NK-92 treated with Interleukin-12 subunit alpha and Interleukin-12 subunit beta, amount 100 ng/mL, for 24 hours (cell line): ENCODE measurements at places on chromosomes 3 and 15.

GRCh38 chr3:15653321-15653720 is 51.8 kb downstream of the BTD start:
- no peak for DNase-seq

DNA sequence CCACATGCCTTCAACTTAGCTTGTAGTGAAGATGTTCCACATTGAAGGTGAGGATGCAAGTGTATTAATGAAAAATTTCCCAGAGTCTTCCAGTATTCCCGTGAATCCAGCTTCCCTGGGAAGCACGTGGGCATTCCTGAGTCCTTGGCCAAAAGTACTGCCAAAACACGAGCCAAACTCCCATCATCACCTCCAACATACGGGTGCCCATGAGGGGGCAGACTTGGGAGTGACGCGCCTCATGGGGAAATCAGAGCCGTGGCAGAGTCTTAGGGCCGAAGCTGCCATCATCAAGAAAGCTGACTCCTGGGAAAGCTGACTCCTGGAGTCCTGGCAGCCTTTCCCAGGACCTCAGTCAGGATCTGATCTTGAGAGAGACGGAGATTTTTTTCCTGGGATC is 20.1 kb upstream of the TM2D3 start:
- DNase-seq, result no peak

GRCh38 chr3:36227980-36228379 is 152.3 kb upstream of the STAC start:
- no peak for DNase-seq

DNA sequence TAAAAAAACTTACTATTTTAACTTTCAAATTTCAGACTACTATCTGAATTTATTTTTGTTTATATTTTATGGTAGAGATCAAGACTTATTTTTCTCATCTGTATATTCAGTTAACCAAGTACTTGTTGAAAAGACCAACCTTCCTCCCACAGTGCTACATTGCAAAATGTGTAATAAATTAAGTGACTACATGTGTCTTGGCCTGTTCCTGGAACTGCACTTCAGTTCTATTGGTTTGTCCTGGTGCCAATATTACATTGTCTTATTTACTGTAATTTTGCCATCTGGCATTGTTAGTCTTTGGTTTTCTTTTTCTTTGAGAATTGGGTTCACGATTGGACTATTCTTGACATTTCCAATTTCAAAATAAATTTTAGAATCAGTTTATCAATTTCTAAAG is 138.4 kb upstream of the KCNMB2 start:
- DNase-seq, result no peak

DNA sequence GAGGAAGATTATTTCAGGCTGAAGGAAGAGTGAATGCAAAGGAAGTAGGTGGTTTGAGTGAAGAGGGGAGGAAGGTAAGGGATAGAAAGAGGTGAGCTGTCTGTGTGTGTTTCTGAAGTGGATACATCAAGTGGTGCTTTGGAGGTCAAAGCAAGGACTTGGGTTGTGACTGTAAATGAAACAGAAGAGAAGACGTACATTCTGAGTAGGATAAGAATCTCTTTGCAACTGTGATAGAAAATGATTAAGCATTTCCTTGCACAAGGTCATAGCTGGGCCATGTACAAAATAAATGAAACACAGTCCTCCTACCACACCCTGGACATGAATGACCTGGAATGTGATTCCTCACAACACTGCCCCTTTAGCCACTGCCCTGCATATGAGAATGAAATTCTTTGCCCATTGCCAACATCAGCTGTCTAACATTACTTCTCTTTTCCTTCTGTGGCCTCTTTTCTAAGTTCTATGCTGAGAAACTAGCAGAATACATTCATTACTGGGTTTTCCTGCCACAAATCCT is 28.3 kb upstream of the MINDY4B start:
- DNase-seq, result no peak

DNA sequence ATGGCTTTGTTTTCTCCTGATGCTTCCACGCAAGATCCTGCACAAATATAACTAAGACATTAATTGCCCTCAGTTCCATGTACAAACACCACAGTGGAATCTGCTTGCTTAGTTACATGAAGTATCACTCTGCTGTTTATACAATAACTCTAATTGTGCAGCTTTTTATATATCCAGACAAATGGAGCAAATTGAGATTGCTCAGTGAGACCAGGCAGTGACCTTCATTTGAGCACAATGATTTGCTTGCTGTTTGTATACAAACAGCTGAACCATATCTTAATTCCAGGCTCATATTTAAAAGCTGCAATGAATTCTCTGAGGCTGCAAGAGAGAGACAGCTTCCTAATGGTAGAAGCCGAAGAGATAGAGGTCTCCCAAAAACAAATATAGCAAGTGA is 243.7 kb downstream of the CADPS start:
- no peak for DNase-seq

- no peak for DNase-seq
These were observed 2.5 kb downstream of the SCAMP2 start for GRCh38 chr15:74870436-74871215.

DNA sequence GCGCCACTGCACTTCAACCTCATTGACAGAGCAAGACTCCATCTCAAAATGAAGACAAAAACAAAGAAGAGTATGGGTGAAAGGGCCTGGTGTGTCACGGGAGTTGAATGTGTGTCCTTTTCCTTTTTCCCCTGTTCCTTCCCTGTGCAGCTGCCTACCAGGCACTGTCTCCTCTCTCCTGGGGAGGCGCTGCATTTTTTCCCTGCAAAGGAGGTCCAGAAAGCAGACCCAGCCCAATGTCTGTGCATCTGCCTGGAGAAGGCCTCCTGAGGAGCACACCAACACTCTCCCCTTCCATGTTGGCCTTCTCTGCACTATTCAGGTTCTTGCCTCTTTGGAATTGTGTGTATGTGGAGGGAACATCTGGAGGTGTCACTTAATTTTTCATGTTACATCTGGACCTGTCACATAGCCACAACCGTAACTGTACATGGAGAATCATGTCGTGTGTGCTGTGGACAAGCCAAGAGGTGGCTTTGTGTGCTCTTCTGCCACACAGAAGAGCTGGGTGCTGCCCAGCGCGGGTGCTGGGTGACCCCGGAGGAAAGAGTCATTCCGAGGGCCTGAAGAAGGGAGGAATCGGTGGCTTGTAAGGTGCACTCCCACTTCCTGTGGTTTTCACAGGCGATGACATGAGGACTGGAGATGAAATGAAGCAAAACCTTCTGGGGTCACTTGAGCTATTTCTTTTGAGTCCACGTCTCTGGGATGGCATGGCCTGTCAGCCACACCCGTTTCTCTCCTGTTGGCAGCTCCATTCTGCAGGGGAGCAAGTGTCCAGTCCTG is 46.5 kb upstream of the CGNL1 start:
- no peak for DNase-seq

GRCh38 chr3:176274161-176274560 is 923.1 kb downstream of the TBL1XR1 start:
- no peak for DNase-seq

- no peak for DNase-seq
These were observed 10.8 kb downstream of the PRICKLE2 start for GRCh38 chr3:64214381-64215018.

DNA sequence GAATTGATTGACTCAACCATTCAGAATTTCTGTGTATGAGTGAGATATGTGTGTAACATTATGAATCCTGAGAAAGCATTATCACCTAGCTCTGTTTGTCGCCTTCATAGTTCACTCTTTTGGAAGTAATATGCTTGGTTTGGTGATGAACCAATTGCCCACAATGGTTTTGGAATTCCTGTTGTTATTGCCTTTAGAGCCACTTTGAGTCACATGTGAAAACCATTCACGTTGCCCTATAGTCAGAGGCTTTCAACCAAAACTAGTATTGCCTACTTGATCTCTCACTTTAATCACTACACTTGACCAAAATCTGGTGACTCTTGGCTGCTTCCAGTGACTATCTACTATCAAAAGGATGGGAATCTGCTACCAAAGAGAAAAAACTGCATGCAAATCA is 78.2 kb upstream of the FLNB start:
- DNase-seq, result no peak

GRCh38 chr15:80743189-80743833 is 35.9 kb upstream of the CEMIP start:
- DNase-seq, result no peak

DNA sequence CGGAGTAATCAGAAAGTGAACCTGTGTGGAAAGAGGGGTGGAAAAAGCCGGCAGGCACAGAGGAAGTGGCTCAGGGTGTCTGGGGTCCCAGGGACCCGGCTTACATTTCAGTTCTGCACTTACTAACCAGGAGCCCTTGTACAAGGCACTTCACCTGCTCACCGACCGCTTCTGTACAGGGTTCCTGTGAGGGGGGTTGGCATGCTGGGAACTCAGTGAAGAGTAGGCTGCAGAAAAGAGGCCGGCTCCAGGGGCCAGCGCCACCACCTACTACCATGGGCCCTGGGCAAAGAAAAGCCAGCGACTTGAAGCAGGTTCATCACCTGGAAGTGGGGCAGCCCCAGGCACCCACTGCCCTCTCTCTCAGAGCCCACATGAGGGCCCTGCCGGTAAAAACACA is 6.2 kb downstream of the STIMATE start:
- no peak for DNase-seq

- DNase-seq, result no peak
These were observed 146.2 kb upstream of the CBLB start for GRCh38 chr3:106014971-106015370.

DNA sequence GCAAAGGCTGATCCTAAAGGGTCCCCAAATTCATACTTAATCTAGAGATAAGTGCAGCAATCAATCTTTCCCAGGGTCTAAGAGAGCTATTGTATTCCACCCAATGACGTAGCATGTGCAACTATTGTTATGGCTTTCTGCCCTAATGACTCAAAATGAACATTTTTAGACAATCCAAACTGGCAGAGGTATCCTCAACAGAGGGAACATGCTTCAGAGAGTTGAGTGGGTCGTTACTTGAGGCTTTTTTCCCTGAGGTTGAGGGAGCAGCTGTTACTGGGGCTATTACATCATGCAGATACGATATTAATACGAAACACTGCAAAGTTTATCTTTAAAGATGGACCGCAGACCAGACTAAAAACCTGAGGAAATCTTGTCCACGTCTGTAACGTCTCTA is 278.3 kb upstream of the WNT5A start:
- DNase-seq, result no peak

DNA sequence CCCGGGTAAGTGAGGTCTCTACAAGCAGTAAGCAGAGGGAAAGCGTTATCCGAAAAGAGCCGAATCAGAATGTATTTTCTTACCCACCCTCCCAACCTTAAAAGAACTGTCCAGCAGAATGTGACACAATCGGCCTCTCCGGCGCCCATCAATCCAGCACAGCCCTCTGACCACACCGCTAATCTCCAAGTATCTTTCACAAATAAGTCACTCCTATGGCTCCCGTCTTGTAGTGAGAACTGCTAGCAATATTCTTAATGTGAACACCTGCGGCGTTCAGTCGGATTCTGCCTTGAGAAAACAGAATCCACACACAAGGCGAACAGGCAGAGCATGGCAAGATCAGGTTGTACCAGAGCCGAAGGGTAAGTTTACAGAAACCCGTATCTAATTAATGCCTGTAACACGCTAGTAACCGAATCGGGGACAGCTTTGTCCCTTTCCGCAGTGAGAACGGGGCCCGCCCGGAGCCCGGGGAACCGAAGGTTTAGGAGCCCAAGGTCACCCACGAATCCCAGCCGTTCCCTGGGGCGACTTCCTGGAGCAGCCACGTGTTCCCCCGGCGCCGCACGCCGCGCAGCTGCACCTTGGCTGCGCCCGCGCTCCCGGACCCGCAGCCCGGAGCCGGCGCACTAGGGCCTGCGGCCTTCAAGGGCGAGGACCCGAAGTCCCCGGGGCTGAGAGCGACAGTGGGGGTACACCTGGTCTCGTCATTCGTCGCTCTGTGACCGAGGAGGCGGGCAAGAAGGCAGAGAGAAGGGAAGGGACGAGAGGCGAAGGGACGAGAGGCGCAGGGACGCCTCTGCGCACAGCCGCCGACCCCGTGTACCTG is 672 bp downstream of the TFRC start:
- DNase-seq, result peak; percentile 51

DNA sequence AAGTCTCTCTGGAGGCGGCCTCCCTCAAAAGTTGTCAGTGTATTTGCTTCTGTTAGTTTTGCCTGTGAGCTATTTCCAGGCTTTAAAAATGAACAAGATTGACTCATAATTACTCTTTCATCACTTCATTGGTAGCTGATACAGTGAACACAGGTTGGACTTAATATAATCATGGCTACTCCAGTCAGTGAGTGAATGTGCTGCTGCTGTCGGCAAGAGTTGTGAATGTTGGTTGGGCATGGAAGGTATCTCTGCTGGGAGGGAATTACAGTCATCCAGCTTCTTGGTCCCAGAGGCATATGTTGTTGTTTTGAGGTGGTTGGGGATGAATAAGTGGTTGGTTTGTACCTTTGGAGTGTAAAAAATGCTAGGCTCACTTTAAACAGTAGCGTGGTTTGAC is 11.5 kb downstream of the TCF12 start:
- DNase-seq, result no peak

GRCh38 chr15:87450314-87450713 is 806.2 kb downstream of the NTRK3 start:
- DNase-seq, result no peak

- DNase-seq, result no peak
These were observed 53.3 kb upstream of the MELTF start for GRCh38 chr3:197082871-197083270.

- DNase-seq, result no peak
These were observed 39.5 kb downstream of the CFAP100 start for GRCh38 chr3:126434264-126434590.

DNA sequence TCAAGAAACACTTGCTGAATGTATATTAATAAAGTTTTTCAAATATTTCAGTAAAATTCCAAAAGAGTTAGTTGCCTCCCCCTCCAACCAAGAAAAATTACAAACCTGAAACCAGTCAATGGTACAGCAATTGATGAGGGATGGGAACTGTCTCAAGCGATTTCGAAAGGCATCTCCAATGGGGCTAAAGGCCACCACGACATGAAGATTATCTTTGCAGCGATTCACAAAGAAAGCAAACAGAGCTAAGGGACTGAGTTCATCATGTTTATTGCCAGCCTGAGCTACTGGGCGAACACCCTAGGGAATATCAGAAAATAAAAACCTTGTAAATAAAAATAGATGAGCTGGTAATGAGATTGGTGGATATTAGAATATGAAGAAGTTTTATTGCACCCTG is 99.3 kb upstream of the ASB14 start:
- DNase-seq, result no peak

GRCh38 chr3:48564022-48564421 is 441 bp upstream of the UCN2 start:
- DNase-seq, result peak; percentile 73

DNA sequence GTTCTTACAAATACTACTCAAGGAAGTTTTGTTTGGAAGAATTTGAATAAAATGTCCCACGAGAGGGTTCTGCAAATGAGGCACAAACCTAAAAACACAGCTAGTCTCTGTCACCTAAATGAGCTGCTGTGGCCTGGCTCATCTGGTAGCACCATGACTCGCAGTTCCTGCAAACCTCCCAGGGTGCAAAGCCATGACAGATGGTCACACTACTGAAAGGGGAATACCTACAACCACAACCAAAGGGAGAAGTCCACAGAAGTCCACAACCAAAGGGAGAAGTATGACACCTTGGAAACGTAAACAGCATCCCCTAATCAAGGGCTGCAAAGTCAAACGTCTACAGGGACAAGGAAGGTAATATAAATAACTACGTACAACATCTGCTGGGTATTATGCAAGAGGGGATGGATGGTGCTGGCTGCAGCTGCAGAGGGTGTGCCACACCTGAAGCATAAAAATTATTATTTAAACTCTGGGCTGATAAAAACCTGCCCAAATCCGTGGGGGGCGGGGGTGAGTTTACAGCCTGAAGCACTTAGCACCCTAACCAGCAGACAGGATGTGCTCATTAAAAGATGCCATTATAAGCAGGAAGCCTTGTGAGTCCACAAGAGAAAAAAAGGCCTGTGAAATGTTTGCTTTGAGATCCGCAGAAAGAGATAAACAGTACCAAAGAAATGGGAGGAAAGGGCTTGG is 184.0 kb downstream of the MAGI1 start:
- DNase-seq, result peak; percentile 50
